Caco-2 (cell line): ENCODE measurements at places on chromosomes 6 and 20.

DNA sequence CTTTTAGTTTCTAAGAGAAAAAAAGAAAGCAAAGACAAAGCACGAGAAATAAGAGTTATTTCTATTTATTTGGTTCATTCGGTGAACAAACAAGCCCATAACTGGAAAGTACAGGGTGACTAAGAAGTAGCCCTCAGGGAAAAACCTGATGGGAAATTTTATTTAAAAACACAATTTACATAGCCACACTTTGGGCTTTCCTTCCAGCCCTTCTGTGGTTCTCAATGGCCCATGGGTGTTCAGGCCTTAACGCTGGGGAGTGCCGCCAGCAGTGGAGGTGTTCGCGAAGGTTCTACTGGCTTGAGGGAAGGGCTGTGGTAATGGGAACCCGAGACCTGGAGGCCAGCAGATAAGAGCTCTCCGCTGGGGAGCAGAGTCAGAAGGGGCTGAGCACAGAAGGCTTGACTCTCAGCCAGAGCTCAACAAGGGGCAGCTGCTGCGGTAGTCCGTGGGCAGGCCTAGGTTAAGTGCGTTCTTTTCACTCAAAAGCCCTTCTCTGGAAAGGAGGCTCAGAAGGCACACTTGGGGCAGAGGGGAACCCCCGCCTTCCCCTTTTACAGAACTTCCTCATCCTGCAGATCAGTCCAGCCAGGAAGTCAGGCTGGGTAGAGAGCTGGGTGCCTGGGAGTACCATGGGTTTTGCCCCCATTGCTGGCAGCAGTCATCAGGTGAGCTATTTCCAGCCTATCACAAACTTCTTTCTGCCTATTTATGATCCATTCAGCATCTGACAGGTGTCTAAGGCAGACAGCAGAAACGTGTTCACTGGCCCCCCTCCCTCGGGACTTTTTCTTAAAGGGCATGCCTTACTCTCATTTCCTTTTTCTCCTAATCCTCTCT lies 8.8 kb upstream of the CD83 start:
- no peaks in the 10 kb centered on the region for H3K27me3 ChIP-seq
- no peak overlapping the region for H3K4me3 ChIP-seq
- no peak for DNase-seq

GRCh38 chr6:53139841-53140413 lies 8.7 kb downstream of the GCM1 start:
- peaks cover 25% of the 10 kb centered on the region for H3K4me1 ChIP-seq
- no peaks in the 10 kb centered on the region for H3K27me3 ChIP-seq
- no peaks in the 10 kb centered on the region for H3K36me3 ChIP-seq
- no peak overlapping the region for H3K4me3 ChIP-seq
- no peak for DNase-seq
- H3K27ac ChIP-seq: no peak overlapping the region

DNA sequence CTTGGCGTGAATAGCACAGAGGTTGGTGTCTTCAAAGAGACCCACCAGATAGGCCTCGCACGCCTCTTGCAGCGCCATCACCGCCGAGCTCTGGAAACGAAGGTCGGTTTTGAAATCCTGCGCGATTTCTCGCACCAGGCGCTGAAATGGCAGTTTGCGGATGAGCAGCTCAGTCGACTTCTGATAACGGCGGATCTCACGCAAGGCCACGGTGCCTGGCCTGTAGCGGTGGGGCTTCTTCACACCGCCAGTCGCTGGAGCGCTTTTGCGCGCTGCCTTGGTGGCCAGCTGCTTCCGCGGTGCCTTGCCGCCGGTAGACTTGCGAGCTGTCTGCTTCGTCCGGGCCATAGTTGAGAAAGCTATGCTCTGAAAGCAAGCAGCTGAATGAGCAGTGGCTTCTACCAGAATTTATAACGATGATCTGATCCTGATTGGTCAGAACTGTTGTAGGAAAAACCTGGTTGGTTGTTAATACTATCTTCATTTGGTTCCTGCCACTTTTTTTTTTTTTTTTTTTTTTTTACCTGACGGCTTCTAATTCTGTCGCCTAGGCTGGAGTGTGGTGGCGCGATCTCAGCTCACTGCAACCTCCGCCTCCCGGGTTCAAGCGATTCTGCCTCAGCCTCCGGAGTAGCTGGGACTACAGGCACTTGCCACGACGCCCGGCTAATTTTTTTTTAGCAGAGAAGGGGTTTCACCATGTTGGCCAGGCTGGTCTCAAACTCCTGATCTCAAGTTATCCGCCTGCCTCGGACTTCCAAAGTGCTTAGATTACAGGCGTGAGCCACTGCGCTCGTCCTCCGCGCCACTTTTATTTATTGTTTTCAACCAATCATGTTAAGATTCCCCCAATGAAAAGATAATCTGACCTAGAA lies 21.5 kb downstream of the OR2B2 start:
- no peaks in the 10 kb centered on the region for H3K4me1 ChIP-seq
- no peaks in the 10 kb centered on the region for H3K36me3 ChIP-seq
- no peaks in the 10 kb centered on the region for H3K27me3 ChIP-seq
- peak overlapping the region; percentile 82 for H3K4me3 ChIP-seq

- no peaks in the 10 kb centered on the region for H3K27me3 ChIP-seq
- no peak overlapping the region for H3K27ac ChIP-seq
- H3K4me1 ChIP-seq: peaks cover 10% of the 10 kb centered on the region
- no peak for DNase-seq
- H3K4me3 ChIP-seq: no peak overlapping the region
Observed at GRCh38 chr20:45176526-45177267, 2.0 kb downstream of the PI3 start.
